K562 (cell line): ENCODE measurements at places on chromosomes 12 and 14. TPM values are rescaled to one million over a fixed set of nuclear protein-coding genes. Genes with fewer than 3 reads are reported as not detected.

- H3K27me3 ChIP-seq, result no peaks in the 10 kb centered on the region
- no peak overlapping the region for H3K27ac ChIP-seq
- no peak overlapping the region for H3K4me3 ChIP-seq
- H3K4me1 ChIP-seq, result no peaks in the 10 kb centered on the region; the same call in 1 of the 2 replicates
- H3K36me3 ChIP-seq, result no peaks in the 10 kb centered on the region
Observed at GRCh38 chr12:27303139-27304111, 29.2 kb upstream of the BMAL2 start.

DNA sequence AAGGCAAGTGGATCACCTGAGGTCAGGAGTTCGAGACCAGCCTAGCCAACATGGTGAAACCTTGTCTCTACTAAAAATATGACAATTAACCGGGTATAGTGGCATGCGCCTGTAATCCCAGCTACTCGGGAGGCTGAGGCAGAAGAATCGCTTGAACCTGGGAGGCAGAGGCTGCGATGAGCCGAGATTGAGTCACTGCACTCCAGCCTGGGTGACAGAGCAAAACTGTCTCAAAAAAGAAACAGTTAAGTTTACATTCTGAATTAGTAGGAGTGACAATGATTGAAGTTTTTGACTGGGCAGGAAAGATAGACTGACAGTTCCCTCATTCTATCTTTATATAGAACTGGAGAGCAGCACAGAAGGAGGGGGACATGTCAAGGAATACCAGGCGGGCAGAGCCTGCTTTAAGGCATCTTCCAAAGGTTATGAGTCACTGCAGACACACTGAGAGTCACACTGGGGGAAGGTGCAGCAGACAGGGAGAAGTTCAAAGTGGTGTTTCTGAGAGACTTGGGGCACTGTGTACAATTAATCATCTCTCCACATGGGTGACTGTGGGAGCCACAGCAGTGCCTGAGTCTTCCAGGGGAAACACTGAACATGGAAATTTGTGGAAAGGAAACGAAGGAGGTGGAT is 42.8 kb upstream of the RNASE3 start:
- peaks cover 4% of the 10 kb centered on the region; the same call in 2 of the 3 replicates for H3K4me1 ChIP-seq
- no peaks in the 10 kb centered on the region for H3K36me3 ChIP-seq
- no peaks in the 10 kb centered on the region for H3K27me3 ChIP-seq
- no peak overlapping the region for H3K27ac ChIP-seq

DNA sequence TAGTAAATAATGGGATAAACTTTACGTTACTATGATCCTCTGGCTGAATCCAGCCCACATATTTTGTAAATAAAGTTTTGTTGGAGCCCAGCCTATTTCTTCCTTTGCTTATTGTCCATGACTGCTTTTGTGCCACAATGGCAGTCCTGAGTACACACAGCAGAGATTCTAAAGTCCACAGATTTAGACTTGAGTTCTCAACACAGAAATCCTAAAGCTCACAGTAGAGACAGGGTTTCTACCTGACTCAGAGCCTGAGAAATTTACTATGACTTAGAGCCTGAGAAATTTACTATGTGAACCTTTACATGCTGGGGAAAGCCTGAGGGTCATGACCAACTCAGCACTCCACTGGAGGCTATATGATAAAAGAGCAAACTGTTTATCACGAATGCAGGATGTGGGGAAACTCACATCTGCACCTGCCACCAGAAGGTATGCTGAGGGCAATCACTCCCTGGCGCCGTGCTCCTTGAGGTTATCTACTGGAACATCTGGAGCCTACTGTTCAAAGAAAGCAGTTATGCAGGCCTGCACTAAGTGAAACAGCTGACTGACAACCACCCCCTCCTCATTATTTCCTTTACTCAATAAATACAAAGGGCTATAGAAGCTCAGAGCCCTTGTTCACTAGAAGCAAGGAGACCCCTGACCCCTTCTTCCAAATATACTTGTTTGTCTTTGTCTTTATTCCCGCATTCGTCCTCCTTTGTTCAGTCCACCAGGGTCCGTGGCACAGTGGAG is 52.6 kb upstream of the BICD1 start:
- no peak overlapping the region for H3K4me3 ChIP-seq
- H3K27me3 ChIP-seq, result no peaks in the 10 kb centered on the region
- H3K4me1 ChIP-seq, result peaks cover 8% of the 10 kb centered on the region; the same call in 1 of the 2 replicates
- H3K36me3 ChIP-seq, result no peaks in the 10 kb centered on the region
- DNase-seq, result peak; percentile 45

- peaks cover 22% of the 10 kb centered on the region for H3K27me3 ChIP-seq
- no peaks in the 10 kb centered on the region for H3K36me3 ChIP-seq
- peaks cover 13% of the 10 kb centered on the region; the same call in 2 of the 3 replicates for H3K4me1 ChIP-seq
- no peak overlapping the region for H3K27ac ChIP-seq
- DNase-seq, result no peak
- no peak overlapping the region for H3K4me3 ChIP-seq
Observed at GRCh38 chr12:94240171-94240570, 91.8 kb downstream of the PLXNC1 start.

GRCh38 chr14:73249564-73250316 is 12.4 kb downstream of the PAPLN start:
- H3K27ac ChIP-seq, result no peak overlapping the region
- no peak overlapping the region for H3K4me3 ChIP-seq
- H3K36me3 ChIP-seq, result no peaks in the 10 kb centered on the region
- H3K27me3 ChIP-seq, result peaks cover 2% of the 10 kb centered on the region
- H3K4me1 ChIP-seq, result peaks cover 9% of the 10 kb centered on the region; the same call in 2 of the 3 replicates
- no peak for DNase-seq

- H3K36me3 ChIP-seq, result peaks cover 38% of the 10 kb centered on the region
- peak overlapping the region; percentile 1; the same call in 1 of the 3 replicates for H3K27ac ChIP-seq
- no peak for DNase-seq
- H3K27me3 ChIP-seq, result no peaks in the 10 kb centered on the region
- H3K4me1 ChIP-seq, result peaks cover 24% of the 10 kb centered on the region; the same call in 2 of the 3 replicates
- H3K4me3 ChIP-seq, result no peak overlapping the region
Observed at GRCh38 chr12:111580119-111580425, 19.0 kb downstream of the ATXN2 start.

DNA sequence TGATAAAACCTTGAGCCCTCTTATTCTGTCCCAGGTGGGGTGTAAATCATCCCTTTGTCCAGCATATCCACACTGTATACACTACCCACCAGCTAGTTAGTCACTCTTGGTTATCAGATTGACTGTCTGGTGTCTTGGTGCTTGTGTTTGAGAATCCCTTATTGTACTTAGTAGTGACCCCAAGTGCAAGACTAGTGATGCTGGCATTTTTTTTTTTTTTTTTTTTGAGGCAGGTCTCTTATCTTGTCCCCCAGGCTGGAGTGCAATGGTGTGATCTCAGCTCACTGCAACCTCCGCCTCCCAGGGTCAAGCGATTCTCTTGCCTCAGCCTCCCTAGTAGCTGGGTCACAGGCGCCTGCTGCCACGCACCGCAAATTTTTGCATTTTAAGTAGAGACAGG is 5.8 kb downstream of the VRK1 start:
- DNase-seq, result peak; percentile 33
- no peak overlapping the region for H3K4me3 ChIP-seq
- H3K27ac ChIP-seq, result peak overlapping the region; percentile 47; the same call in 2 of the 3 replicates
- H3K27me3 ChIP-seq, result no peaks in the 10 kb centered on the region
- peaks cover 10% of the 10 kb centered on the region; the same call in 2 of the 3 replicates for H3K36me3 ChIP-seq

DNA sequence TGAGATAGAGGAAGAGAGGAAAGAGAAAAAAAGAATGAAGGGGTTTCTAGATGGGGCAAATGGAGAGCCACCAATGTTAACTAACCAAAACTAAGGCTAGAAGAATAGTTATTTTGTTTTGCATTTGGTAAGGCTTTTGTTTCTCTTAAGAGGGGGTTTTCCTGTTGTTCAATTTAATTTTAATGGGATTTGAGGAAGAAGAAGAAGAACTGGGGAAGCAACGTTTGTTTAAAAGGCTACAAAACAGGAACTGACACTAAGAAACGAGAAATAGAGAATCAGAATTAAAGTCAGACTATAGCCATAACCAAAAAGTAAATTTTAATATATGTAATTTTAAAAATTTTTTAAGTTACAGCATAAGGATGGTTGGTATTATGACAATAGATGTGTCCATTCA is 13.7 kb downstream of the TXNDC16 start:
- H3K4me1 ChIP-seq, result no peaks in the 10 kb centered on the region
- H3K36me3 ChIP-seq, result peaks cover 33% of the 10 kb centered on the region; the same call in 1 of the 3 replicates
- DNase-seq, result no peak
- no peaks in the 10 kb centered on the region for H3K27me3 ChIP-seq

- no peak for DNase-seq
- H3K4me3 ChIP-seq, result no peak overlapping the region
Observed at GRCh38 chr14:94392510-94392935, 4.1 kb upstream of the SERPINA1 start.

DNA sequence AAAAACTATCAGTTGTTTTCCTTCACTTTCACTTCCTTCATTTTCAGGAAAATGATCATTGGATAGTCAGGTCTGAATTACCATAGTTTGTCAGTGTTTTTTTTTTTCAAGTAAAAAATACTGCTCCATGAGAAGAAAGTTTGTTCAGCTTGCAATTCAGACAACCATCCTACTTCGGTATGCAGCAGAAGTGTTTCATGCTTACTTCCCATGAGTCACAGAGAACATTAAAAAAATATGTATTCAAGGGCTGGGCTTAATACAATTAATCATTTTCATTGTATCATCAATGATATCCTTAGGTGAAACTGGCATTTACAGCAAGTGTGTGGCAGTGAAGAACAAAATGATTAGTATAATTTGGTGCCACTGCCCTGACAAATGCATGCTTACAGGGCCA is 21.6 kb downstream of the PYM1 start:
- no peaks in the 10 kb centered on the region for H3K27me3 ChIP-seq
- no peak for DNase-seq
- no peak overlapping the region for H3K27ac ChIP-seq
- H3K4me3 ChIP-seq, result no peak overlapping the region
- peaks cover 3% of the 10 kb centered on the region; the same call in 1 of the 2 replicates for H3K4me1 ChIP-seq

DNA sequence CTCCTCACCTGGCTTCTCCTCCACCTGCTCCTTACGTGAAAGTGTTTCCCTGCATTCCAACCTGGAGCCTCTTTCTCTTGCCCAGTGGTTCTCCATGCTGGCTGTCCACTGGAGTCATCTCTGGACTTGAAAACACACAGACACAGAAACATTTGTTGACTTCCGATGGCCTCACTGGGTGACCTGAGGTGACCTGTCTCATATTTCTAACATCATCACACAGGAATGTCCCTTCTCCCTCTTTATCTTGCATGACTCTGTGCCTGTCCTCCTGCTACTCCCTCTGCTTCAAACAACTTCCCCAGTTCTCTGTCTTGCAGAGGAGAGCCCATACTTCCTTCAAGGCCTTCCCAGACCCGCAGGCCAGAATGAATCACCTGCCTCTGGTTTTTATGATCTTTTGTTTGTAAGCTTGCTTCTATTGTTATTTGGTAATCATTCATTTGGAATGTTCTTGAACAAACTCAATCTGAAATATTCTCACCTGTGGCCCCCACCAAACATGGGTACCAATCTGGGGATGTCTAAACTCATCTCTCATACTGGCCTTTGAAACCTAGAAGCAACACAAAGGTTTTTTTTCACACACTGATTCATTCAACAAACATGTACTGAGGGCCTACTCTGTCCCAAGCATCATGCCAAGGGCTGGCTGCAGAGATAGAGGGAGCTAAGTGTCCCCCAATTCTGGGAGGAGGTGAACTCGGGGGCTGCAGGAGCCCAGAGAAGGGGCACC is 9.7 kb upstream of the RIN3 start:
- H3K27ac ChIP-seq, result no peak overlapping the region
- DNase-seq, result no peak
- no peaks in the 10 kb centered on the region; the same call in 2 of the 3 replicates for H3K27me3 ChIP-seq
- H3K36me3 ChIP-seq, result no peaks in the 10 kb centered on the region
- no peak overlapping the region for H3K4me3 ChIP-seq

- no peaks in the 10 kb centered on the region for H3K4me1 ChIP-seq
- peaks cover 18% of the 10 kb centered on the region; the same call in 1 of the 2 replicates for H3K27me3 ChIP-seq
- no peak overlapping the region for H3K4me3 ChIP-seq
- no peak overlapping the region for H3K27ac ChIP-seq
Observed at GRCh38 chr12:109639151-109639872, 65.7 kb downstream of the MVK start.

- no peak for DNase-seq
- peaks cover 61% of the 10 kb centered on the region for H3K4me1 ChIP-seq
- H3K36me3 ChIP-seq, result no peaks in the 10 kb centered on the region
- H3K4me3 ChIP-seq, result 0 out of 2 replicates have a peak overlapping the region, but pooled peaks have one; percentile 6
Observed at GRCh38 chr14:50061664-50062437, 54.5 kb downstream of the VCPKMT start.

- no peak overlapping the region; the same call in 2 of the 3 replicates for H3K27ac ChIP-seq
- peaks cover 7% of the 10 kb centered on the region; the same call in 2 of the 3 replicates for H3K4me1 ChIP-seq
- no peaks in the 10 kb centered on the region for H3K27me3 ChIP-seq
- no peak overlapping the region for H3K4me3 ChIP-seq
- H3K36me3 ChIP-seq, result peaks cover 27% of the 10 kb centered on the region; the same call in 2 of the 3 replicates
Observed at GRCh38 chr12:121775501-121775900, 18.0 kb downstream of the RHOF start.

DNA sequence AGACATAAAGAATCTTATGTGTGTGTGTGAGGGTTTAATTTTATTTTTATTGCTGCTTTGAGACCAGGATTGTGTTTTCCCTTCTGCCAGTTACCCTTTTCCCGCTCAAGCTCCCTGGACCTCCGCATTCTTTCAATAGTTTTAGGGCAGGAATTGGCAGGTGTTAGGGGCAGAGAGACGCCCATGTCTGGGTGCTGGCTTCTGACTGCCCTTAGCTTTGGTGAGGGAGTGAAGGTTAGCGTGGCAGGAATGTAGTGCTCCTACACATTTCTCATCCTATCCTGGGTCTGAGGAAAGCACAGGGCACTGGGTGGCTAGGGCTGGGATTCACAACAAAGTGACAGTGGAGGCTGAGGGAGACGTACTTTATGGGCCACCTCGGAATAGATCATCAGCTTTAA is 428.1 kb downstream of the ZFP36L1 start:
- H3K4me1 ChIP-seq, result no peaks in the 10 kb centered on the region; the same call in 1 of the 2 replicates
- no peaks in the 10 kb centered on the region for H3K27me3 ChIP-seq
- DNase-seq, result no peak
- no peak overlapping the region for H3K27ac ChIP-seq
- H3K36me3 ChIP-seq, result no peaks in the 10 kb centered on the region

DNA sequence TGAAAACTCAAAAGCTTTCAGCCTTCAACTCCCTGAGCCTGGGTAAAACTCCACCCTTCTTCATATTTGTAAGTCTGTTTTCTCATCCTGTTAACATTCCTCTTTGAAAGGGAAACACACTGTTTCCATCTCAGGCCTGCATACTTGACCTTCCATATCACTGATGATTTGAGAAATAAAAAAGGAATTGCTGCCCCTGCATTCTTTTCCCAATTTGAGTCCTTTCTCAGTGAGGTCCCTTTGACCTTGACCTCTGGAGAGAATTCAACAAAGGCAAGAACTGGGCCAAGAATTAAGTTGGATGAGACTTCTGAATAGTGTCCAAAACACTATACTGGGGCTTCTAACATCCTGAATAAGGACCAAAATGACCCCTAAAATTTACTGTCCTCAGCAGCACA is 108.0 kb downstream of the AEBP2 start:
- H3K4me3 ChIP-seq, result no peak overlapping the region
- no peaks in the 10 kb centered on the region for H3K36me3 ChIP-seq
- no peaks in the 10 kb centered on the region for H3K4me1 ChIP-seq
- H3K27ac ChIP-seq, result no peak overlapping the region

GRCh38 chr12:76069339-76069738 is 15.1 kb downstream of the NAP1L1 start:
- H3K36me3 ChIP-seq, result peaks cover 99% of the 10 kb centered on the region
- no peaks in the 10 kb centered on the region; the same call in 1 of the 2 replicates for H3K4me1 ChIP-seq

GRCh38 chr12:40768125-40768864 is 76.1 kb downstream of the CNTN1 start:
- no peak overlapping the region for H3K27ac ChIP-seq
- H3K27me3 ChIP-seq, result no peaks in the 10 kb centered on the region
- DNase-seq, result no peak
- H3K36me3 ChIP-seq, result no peaks in the 10 kb centered on the region

AQP6 gene
- total RNA-seq, result not detected in 2 replicates

CCDC175 gene
- not detected in 2 replicates for total RNA-seq

SLC25A47 gene
- 0.09 and 0.25 TPM in 2 replicates for total RNA-seq

PROX2 gene
- total RNA-seq, result not detected in 2 replicates
